ENCODE measurements at places on chromosomes 6 and 20.

- no peak for ATAC-seq
Measured at GRCh38 chr20:62181808-62182207, 1.0 kb upstream of the MTG2 start.

DNA sequence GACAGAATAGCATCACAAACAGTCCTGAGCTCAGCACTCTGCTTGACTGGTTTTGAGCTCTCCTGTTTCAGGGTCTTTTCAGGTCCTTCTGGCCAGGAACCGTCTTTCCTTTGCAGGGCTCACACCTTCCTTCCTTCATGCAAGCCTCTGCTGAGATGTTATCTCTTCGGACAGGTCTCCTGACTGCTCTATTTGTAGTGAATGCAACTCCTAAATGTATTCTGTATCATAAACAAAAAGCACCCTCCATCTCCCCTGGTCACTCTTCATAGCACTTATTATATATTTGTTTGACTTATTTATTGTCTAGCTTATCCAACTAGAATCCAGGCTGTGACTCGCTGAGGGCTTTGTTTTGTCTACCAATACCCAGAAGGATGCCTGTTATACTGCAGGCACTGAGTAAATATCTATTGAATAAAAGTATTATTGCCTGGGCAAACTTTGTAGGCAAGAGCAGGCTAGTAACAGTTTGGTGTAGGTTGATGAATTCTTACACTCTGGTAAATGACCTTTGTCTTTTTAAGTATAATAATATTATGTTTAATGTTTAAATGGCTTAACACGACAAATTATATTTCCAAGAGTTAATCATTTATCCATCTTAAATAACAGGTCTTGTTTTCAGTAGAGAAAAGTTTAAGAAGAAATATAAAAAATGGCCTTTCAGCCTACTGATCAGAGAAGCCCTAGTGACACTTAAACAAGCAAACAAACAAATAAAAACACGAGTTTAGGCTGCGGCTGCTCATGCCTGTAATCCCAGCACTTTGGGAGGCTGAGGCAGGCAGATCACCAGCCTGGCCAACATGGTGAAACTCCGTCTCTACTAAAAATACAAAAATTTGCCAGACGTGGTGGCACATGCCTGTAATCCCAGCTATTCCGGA is 199.7 kb downstream of the BCAS1 start:
- ATAC-seq = no peak

DNA sequence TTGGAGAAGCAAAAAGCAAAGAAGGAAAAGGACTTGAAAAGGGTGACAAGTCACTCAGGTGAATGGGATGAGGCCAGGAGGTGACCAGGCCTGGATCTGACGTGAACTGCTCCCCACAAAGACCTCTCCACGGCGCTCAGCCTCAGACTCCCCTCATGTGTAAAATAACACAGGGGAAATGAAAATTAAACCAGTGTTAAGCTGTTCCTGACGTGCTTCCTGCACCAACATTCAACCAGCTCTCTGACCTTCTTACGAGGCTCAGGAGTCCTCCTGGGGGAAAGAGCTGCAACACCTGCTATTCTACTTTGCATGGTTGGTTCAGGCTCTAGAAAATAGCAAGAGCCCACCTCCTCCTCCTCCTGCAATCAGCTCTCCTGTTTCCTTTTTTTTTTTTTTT is 256.7 kb downstream of the ATXN1 start:
- peak; percentile 74 for ATAC-seq

- no peak for ATAC-seq
Measured at GRCh38 chr6:9948678-9949077, 466.2 kb downstream of the TFAP2A start.

Data from stimulated activated memory B cell treated with anti-CD40 and anti-IgM and Interleukin-4, amounts not matched to agents 10 μg/mL and 1 μg/mL and 100 μg/mL, for 72 hours (primary cell).